ENCODE measurements at places on chromosomes 3 and 15.

GRCh38 chr3:21750080-21750696 is 822 bp downstream of the ZNF385D start:
- peak; percentile 56 for DNase-seq

- DNase-seq: no peak
Measured at GRCh38 chr3:129254536-129255230, 5.3 kb downstream of the COPG1 start.

DNA sequence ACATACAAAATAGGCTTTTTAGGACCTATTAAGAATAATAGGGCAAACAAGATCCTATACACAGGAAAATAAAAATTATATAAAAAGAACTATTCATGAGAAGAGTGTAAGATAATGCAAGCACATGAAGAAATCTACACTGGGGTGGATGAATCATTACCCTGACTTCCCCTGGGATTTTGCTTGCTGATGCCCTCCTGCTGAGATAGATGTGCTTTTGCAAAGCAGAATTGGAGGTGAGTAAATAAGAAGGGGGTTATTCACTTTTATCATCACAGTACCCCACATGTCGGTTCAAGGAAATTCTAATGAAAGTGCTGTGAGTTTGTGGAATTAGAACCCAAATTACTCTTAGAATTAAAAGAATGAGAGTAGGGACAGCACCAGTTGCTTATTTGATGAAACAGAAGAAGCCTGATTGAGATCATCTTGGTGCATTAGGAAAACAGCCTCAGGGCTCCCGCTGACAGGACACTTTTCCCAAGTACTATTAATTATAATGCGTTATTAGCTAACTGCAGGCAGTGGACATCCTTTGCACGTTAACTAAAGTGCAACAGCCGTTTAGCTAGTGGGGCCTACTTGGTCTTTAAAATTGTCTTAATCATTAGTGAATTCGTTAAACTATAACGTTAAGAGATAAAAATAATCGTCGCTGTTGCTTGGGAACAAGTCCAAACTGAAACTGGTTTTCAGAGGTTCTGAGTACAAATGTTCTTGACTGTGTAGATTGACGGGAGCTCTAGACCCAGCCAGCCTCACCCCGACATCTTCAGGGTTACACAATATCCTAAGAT is 48.4 kb downstream of the SLC2A2 start:
- DNase-seq: peak; percentile 56

- peak; percentile 43 for DNase-seq
Measured at GRCh38 chr3:50194128-50194902, 2.9 kb downstream of the GNAT1 start.

DNA sequence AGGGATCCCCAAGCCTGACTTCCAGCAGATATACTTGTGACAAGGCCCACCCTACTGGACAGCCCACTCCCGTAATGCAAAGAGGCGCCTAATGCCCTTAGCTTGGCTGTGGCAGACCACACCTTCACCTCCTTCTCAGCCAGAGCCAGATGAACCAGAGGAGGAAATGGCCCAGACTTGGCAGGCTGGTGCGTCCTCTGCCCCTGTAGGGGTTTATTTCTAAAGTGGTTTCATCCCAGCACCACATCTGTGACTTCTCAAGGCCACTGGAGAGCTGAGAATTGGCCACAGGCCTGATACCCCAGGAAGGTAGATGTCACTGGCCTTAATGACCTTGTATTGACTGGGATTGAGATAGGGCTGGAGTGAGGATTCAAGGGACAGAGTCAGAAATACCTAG is 29.5 kb downstream of the BOC start:
- DNase-seq: no peak

DNA sequence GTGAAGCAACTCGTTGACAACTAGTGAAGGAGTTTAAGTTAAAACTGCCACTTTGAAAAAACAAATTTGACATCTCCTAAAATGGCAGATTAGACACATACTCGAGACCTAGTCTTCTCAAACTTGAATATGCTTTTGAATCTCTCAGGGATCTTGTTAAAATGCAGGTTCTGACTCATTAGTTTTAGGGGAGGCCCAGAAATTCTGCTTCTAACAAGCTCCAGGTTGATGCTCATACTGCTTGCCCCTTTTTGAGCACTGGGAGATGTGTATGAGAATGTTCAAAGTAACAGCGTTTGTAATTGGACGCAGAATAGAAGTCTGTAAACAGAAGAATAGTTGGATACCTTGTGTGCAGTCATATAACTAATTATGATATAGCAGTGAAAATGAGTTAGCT is 1.6 kb downstream of the C3orf38 start:
- DNase-seq: no peak

DNA sequence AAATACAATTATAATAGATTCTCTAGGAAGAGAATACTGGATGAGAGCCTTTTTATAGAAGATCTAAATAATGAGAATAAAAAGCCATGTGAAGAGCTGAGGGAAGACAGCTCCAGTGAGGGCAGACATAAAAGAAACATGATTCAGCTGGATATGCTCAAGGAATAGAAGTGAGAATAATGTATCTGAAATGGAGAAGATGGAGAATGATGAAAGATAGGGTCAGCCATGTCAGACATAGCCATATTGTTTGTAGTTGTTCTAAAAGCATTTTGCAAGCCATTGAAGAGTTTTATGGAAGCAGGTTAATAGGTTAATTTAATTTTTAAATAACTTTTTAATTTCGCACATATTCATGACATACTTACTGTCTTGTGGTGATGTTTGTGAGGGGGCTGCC is 713.5 kb upstream of the ARPP21 start:
- no peak for DNase-seq

DNA sequence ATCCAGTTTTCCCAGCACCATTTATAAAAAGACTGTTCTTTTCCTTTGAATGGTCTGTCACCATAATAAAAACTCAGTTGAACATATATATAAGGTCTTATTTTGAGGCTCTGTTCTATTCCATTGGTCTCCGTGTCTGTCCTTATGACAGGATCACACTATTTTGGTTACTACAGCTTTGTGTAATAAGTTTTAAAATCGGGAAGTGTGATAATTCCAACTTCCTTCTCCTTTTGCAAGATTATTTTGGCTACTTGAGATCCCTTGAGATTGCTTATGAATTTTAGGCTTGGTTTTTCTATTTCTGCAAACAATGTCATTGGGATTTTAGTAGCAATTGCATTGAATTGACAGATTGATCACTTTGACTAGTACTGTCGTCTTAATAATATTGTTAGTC is 35.7 kb downstream of the SACM1L start:
- DNase-seq: no peak

GRCh38 chr3:23752126-23752525 is 53.6 kb upstream of the UBE2E1 start:
- peak; percentile 25 for DNase-seq

DNA sequence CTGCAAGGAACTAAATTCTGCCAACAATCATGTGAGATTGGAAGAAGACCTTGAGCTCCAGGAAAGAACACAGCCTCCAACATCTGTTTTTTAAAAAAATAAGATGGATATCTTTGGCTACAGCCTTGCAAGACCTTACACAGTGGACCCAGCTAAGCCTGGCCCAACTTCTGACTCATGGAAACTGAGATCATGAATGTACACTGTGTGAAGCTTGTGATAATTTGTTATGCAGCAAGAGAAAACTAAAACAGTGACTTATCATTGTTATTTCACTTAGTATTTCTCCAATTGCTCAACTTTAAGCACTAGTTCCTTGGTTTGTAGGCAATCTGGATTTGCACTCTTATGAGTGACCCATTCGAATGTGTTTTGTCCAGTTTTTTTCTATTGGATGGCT is 29.3 kb downstream of the SHQ1 start:
- DNase-seq: peak; percentile 60

GRCh38 chr3:130379274-130379673 is 33.8 kb downstream of the COL6A5 start:
- peak; percentile 52 for DNase-seq

DNA sequence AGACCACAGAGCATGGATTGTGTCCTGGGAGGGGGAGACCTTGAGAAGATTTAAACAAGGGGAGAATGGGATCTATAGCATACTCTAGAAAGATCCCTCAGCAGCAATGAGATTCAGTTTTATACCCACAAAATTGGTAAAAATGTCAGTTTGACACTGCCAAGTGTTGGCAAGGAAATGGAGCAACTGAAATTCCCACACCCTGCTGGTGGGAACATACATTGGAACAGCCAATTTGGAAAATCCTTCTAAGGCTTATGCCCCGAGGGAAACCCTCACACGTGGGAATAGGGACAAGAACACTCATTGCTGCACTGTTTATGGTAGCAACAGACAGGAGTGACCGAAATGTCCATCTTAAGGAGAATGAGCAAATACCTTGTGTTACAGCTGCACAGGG is 5.0 kb upstream of the DNAJB8 start:
- DNase-seq: no peak

DNA sequence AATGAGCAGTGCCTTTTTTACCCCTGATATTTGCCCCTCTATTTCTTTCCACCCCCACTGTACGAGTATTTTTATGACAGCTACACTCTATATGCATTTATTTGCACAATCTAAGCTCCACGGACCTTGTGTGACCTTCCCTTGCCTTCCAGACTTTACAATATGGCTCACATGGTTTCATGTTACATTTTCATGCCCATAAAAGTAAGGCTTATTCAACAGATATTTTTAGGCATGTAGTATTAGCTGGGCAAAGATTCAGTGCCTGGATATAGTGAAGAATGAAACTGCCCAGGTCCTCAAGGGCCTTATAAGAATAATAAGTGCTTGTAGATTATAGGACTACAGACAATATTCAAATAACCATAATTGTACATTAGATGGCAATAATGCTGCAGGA is 481.9 kb upstream of the CNTN4 start:
- no peak for DNase-seq

GRCh38 chr15:83516935-83517334 is 69.8 kb downstream of the SH3GL3 start:
- peak; percentile 46 for DNase-seq

DNA sequence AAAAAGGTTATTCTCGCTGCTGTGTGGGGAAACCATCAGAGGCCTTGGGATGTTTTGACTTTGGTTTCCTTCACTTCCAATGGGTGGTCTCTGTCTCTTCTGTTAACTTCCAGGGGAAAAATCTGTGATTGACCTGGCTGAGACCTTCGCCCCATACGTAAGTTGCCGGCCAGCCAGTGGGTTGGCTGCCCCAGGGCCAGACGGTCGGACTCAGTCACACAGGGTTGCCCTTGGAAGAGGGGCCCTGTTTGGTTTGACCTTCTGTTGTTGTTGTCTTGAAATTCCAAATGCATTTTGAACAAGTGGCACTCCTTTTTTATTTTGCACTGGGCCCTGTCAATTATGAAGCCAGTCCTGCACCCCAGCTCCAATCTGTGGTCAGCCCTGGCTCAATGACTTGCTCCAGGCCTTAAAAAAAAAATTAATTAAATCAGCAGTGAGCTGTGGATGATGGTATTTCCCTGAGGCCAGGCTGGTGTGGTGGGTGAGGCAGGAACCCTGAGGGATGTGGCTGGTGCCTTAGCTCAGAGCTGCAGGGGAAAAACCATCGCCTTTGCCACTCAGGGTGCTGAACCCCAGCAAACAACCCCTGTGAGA is 4.5 kb downstream of the FAM107A start:
- no peak for DNase-seq

- DNase-seq: no peak
Measured at GRCh38 chr3:78875851-78876250, 891.9 kb downstream of the ROBO1 start.

- peak; percentile 47 for DNase-seq
Measured at GRCh38 chr3:29281344-29282241, 722 bp downstream of the RBMS3 start.

GRCh38 chr3:65979162-65979561 is 59.6 kb downstream of the MAGI1 start:
- peak; percentile 93 for DNase-seq

DNA sequence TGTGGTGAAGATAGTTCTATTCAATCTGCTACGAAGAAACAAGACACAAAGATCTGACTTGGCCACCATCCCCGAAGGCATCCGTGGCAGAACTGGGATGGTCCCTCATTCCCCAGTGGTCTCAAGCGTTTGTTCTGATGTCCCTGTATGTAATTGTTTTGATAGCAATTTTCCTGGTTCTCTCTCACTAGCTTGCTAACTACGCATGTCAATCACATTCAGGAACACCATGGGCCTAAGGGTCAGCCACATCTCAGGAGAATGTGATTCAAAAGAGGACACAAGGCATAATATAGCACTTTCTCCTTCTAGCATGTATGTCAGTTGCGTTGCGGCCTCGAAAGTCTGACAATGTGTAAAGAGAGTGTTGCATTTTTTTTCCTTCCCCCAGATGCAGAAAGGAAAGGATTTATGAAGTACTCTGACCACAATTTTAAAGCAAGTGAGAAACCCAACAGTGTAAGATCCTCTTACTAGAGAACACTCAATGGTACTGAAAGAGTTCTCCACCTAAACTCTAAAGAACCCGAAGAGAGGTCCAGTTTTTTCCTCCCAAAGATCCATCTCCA is 32.0 kb upstream of the TCF12 start:
- DNase-seq: peak; percentile 31

GRCh38 chr3:44068753-44069152 is 172.9 kb upstream of the TOPAZ1 start:
- no peak for DNase-seq

GRCh38 chr3:122793568-122794416 is at the start of gene HSPBAP1:
Gene HSPBAP1, minus strand, starts transcription at chr3:122793831. Its CDS starts 151 bp downstream, at chr3:122793680.
- peak; percentile 89 for DNase-seq

DNA sequence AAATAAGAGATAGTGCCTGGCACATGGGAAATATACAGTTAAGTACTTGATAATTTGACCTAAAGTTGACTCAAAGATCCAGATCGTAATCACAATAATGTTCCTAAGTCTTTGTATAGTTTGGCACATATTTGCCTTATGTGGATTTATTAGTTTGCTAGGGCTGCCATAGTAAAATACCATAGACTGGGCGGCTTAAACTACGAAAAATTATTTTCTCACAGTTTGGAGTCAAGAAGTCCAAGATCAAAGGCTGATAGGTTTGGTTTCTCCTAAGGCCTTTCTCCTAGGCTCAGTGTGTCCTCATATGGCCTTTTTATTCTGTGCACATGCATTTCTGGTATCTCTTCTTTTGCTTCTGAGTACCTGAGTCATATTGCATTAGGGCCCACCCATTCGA is 453.7 kb downstream of the NAALADL2 start:
- no peak for DNase-seq

GRCh38 chr15:23424111-23424904 is 22.7 kb downstream of the GOLGA6L2 start:
- no peak for DNase-seq

DNA sequence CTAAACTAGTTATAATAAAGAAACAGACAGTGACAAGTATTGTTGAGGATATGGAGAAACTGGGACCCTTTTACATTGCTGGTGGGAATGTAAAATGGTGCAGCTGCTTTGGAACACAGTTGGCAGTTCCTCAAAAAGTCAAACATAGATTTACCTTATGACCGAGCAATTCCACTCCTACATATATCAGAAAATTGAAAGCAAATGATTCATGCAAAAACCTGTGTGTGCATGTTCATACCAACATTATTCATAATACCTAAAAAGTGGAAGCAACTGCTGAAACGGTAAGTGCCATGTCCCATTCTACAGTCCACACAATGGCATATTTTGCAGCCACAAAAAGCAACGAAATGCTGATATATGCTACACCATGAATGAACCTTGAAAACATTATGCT is 12.2 kb upstream of the SEC61A1 start:
- DNase-seq: no peak

All from fibroblast of skin of abdomen (primary cell).